ENCODE measurements at places on chromosomes 5 and 9.

DNA sequence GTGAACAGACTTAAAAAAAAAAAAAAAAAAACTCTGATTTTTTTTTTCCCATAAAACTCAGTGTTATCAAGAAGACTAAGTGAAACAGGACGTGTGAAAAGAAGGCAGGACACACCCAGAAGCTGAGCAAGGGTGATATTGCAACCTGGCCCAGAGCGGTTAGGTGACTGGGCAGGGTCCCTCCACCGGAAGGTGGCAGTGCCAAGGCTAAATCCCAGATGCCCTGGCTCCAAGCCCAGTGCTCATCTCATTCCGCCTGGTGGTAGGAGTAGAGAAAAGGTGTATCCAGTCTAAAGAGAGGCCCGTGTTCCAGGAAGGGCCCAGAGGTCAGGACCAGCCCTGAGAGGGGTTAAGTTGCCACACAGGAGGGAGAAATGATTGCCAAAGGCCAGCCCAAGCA lies 51.5 kb upstream of the SAP30L start:
- no peak for DNase-seq

DNA sequence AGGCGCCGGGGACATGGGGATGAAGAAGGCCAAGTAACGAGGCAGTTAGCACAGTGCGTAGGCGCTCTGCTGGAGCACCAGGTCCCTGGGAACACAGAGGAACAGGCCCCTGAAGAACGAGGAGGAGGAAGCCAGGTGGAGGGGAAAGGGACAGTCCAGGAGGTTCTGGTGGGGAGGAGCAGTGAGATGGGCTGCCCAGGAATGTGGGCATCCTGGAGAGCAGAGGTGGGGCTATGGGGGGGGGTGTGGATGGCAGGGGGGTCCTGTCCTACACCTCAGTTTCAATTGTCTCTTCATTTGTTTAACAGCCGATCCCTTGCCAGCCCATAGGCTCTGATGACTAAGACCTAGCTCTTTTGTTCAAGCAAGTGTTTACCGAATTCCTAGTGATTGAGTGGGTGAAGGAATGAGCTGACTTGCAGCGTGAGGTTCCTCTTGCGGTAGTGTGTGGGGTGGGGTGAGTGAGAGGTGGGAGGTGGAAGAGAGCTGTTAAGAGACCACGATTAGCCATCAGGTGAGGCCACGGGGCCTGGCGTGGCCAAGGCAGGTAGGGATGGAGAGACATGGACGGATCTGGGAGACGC lies 8.4 kb upstream of the PHYHD1 start:
- no peak for DNase-seq

DNA sequence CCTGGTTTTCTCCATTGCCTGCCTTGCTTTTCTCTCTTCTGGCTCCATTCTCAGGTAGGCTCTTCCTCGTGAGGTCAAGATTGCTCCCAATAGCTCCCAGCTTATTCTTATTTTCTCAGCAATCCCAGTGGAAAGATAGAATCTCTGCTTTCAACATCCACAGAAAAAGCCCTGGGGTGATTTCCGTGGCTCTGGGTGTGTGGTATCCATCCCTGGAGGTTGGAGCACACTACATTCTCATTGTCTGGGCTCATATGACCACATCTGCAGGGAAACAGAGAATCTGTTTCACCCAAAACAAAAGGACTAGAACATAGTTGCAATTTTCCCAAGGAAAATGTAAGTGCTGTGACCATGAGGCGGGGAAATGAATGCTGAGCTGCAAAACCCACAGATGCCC lies 236.0 kb downstream of the TENT4A start:
- DNase-seq: no peak

DNA sequence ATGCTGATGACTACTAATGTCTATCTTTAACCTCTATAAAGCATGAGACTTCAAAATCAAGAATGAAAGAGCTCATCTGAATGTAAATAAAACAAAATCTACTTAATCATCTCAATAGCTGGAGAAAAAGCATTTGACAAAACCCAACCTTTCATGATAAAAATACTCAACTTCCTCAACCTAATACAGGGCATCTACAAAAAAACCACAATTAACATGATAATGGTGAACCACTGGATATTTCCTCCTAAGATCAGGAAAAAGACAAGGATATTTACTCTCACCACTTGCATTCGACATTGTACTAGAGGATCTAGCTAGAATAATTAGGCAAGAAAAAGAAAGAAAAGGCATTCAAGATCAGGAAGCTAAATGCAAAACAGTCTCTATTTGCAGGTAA lies 49.3 kb downstream of the FAM169A start:
- DNase-seq: no peak

- DNase-seq: no peak
Measured at GRCh38 chr5:142245786-142246185, 79.0 kb downstream of the SPRY4 start.

GRCh38 chr5:27266184-27266583 lies 227.8 kb upstream of the CDH9 start:
- no peak for DNase-seq

- no peak for DNase-seq
Measured at GRCh38 chr5:96282020-96282419, 151.0 kb downstream of the PCSK1 start.

- DNase-seq: no peak
Measured at GRCh38 chr5:76219636-76220035, 136.5 kb downstream of the SV2C start.

DNA sequence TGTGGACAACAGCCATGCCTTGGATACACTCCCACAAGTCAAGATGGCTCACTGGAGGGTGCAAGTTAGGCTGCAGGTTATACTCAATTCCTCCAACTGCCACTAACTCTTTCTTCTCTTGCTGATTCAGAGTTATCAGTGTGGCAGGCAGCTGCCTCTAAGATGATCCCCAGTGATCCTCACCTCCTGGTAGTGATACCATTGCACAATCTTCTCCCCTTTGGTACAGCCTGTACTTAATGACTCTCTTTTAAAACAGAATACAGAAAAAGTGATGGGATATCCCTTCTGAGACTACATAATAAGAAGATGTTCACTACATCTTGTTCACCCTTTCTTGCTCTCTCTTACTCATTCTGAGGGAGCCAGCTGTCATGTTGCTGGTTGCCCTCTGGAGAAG lies 323.1 kb downstream of the RAB3C start:
- no peak for DNase-seq

GRCh38 chr9:10274988-10275387 lies 337.8 kb downstream of the PTPRD start:
- DNase-seq: no peak

DNA sequence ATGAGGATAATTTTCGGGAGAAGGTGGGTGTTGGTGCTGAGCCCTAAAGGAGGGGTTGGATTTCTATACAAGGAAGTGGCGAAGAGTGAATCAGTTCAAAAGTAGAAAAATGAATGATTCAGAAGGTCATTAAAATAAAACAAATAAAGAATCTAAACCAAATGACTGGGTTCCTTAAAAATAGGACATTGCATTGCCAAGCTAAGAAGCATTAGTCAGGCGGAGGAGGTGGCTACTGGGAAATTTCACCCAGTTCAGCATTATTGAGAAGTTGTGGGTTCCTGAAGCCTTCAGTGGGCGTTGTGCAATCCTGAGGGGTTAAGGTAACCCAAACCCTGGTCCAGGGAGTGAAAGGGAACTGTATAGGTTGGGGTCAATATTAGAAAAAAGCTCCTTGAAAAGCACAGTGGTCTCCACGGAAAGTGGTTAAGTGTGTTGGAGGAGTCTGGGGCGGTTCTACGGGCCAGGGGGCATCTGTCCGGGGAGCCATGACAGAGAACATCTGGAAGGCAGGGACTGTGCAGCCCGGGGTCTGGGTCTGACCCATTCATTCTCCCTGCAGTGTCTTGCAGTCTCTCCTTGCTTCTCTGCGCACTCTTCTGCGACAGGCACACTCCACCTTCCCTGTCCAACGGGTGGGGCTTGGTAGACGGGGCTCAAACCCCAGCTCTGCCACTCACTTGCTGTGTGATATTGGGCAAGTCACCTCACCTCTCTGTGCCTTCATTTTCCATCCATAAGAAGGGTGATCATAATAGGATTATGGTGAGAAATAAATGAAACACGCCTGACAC lies 27.6 kb upstream of the DUSP1 start:
- DNase-seq: peak; percentile 37

- no peak for DNase-seq
Measured at GRCh38 chr9:117742131-117742530, 37.9 kb downstream of the TLR4 start.

DNA sequence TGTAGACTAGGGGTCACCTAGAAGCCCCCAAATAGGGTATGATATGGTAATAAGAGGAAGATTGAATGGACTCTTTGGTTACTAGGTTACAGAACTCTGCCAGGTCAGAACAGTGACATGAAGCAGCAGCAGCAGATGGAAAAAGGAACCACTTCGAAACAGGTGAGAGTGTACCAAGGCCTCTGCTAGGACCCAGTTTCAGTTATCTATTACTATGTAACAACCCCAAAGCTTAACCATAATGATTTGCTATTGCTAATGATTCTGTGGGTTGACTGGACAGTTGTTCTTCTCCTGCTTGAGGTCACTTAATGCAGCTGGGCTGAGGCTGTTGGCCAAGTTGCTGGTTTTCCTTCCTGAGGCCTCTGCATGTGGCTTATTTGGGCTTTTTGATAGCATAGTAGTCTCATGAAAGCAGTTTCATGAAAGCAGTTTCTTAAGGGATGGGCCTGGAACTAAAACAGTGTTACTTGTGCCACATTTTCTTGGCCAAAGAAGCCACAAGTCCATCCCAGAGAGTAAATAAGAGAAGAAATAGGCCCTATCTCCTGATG lies 17.6 kb downstream of the C9orf43 start:
- DNase-seq: no peak

DNA sequence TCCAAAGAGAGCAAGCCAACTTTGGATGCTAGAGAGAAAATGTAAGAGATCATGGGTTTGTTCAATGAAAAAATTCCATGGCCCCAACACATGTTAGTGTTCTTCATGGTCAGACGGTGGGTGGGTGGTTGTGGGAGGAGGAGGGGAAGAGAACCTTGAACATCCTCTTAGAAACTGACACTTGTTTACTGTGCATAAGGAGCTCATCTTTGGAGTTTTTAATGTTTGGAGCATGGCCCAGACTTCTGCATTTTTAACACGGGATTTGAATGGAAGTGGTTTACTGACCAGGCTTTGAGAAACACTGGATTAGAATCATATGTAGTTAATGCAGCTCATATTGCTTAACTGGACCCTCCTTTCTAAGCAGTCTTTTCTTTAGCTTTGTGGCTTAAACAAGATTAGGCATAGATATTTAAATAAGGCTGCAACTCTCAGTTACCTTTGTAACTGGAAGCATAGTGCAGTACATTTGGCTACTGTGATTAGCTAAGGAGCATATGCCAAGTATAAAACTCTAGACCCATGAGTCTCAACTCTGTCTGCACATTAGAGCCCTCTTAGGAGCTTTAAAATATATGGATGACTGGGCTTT lies 60.1 kb downstream of the FOCAD start:
- DNase-seq: peak; percentile 53

DNA sequence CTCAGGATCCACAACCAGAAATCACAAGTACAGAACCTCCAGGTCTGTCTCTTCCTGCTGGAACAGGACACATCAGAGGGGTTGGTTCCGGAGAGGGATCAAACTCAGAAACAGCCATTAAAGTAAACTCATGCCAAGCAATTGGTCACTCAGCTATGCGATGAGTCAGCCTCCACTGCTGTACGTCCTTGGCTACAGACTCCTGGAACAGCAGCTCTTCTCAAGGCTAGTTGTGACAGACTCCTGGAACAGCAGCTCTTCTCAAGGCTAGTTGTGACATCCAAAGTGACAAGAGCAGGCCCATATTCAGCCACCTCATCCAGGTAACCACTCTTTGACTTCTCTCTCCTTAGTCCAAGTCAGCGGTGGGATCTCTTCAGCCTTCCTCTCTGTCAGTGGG lies at the start of gene SPINK13:
Gene SPINK13 (plus strand): TSS at position 229 of the 400 bp plus-strand sequence. CDS start 1,279 bp downstream, outside the sequence.
- no peak for DNase-seq

DNA sequence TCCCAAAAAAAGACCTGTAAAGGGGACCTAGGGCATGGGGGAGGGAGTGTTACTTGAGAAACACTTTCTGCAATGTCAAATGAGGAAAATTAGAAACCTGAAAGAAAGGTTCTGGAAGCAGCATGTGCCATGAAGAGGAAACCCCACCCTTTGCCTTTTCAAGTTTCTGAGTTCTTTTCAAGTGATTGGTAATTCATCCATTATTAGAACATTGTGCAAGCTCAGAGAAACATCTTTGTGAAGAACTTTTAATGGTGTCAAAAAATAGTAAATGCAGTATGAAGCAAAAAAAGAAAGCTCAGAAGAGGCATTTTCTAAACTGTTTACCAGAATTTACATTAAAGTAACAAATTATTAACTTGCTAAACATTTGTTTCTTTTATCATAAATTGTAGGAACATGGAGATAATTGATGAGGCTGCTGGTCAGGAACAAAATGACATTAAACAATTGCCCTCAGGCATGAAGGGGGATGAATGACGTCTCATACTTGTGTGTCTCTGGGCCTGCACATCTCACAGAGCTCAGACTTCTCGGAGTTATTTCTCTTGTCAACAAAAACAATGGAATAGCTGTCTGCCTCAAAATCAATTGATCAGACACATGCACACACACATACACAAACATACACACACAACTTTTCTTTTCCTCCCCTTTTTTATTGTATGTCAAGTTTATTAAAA lies 1946.0 kb upstream of the CDH6 start:
- DNase-seq: no peak

GRCh38 chr9:6024035-6024554 lies 8.7 kb upstream of the RANBP6 start:
- DNase-seq: no peak

GRCh38 chr9:38024036-38024681 lies 44.9 kb downstream of the SHB start:
- DNase-seq: no peak

All from HFF-Myc (cell line).